ENCODE measurements at places on chromosomes 7 and 10.
A peak's percentile ranks its signal among the peaks of the same experiment; 100 is the strongest.

- no peak for DNase-seq
Measured at GRCh38 chr7:114405427-114405826, 9.2 kb upstream of the FOXP2 start.

DNA sequence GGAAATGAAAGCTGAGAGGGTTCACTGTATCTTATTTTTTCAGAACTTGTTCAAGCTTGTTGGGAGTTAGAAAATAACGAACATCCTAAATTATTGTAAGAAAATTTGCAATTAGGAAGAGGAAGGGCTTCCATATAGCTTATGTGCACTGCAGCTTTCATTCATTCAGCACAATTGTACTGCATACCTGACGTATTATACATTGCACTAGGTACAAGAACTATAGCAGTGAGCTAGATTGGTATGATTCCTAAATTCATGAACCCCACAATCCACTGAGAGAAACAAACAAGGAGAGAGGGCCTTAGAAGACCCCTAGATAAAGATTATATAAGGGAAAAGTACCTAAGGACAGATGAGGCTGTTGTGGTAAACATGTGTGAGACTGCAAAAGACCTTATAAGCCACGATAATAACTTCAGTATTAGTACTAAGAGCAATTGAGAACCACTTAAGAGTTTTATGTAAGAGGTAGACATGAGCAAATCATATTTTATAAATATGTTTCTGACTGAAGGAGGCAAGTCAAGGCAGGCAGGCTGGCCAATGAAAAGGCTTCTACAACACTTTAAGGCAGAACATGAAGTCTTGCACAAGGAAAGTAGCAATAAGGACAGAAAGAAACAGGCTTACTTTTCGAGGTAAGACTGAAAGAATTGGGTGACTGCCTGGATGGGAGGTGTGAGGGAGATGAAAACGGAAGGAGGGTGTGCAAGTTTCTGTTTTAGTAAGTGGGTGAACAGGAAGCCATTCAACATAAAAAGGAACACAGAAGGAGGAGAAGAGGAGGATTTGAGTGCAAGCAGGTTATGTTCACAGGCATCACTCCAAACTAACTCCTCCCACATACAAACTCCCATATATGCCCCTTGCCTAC lies 77.9 kb upstream of the LRRN3 start:
- DNase-seq = no peak

DNA sequence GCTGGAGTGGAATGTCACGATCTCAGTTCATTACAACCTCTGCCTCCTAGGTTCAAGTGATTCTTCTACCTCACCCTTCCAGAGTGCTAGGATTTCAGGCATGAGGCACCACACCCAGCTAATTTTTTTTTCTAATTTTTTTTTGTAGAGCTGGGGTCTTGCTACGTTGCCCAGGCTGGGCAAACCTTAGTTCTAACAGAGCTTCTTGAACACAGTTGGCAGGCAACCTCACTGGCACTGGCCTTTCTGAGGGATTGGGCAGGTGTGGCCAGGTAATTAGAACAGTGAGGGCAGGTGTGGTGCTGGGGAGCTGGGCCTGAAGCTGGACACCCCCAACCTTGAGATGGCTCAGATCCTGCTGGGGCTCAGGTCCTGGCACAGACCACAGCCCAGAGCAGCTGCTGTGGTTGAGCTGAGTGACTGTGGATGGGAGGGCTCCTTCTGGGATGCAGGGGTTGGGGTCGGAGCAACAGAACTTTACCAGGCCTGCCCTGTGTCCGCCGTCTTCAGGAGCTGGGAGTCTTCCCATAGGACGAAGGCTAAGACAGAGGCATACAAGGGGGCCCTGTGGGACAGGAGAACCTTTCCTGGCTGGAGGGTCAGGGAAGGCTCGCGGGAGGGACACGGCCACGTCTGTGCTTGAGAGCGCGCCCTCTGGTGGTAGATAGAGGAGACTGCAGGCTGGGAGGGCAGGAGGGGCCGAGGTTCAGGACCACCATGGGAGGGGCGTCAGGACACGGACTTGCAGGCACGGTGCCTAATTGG lies 48.2 kb downstream of the COL26A1 start:
- DNase-seq = no peak

DNA sequence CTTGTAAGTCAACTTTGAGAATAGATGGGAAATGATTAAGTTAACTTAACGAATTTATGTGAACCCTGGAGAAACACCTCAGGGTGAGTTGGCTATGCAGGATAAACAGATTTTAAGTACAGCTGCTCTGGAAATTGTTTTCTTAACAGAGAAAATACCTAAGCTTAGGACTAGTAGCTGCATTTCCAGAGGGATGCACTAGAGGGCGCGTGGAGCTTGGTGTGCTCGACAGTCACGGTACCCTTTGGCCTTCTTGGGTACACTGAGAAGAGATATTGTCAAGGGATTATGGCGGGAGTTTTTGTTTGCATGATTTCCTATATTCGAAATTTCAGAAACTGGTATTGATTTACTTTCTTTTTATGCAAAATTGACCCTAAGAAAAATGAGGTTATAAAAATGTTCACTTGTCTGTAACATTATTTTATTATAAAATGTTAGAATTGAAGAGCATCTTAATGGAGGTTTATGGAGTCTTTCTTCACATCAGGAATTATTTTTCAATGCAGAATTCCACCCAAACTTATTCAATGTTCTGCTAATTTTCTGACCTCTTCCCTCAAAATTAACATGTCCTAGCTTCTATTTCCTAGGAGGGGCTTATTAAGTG lies 58.4 kb upstream of the MYO3A start:
- DNase-seq = no peak

- peak; percentile 12 for DNase-seq
Measured at GRCh38 chr10:58266003-58266825, 1.5 kb downstream of the IPMK start.

DNA sequence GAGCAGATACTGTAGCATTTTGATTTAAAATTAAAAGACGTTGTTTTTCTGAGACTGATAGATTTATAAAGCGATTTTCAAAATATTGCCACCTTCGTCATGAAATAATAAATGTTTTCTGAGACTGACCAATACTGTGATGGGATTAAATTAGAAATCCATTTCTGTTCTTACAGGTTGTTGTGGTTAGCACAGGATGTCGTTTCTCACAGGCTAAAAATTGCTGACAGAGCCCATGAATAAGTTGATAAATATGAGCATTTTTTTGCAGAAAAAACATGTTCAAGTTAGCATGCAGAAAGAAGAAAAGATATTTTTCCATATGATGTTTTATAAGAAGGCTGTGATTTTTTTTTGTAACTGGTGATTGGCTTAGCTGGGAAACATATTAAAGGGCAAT lies 66.8 kb downstream of the POU6F2 start:
- no peak for DNase-seq

DNA sequence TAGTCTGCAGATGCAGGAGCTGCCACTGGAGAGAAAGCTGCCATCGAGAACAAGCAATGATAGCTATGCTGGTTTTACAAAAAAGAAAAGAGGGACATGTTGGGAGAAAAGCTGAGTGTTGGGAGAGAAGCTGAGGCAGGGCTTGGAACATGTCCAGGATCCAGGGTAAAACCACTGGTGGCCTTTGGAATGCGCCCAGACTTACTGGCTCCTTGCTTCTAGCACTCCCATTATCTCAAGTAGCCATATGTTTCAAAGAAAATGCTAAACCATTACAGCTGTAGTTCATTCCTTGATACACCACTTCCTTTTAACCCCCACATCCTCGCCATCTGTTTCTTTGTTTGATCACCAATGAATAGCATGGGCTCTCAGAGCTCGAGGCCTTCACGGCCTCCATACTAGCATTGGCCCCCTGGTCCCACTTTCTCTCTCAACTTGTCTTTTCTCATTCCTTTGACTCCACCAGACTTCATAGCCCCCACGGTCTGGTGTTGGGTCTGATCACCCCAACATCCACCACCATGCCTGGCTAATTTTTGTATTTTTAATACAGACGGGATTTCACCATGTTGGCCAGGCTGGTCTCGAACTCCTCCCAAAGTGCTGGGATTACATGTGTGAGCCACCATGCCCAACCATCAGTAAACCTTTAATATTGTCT lies 23.8 kb upstream of the PLAC9 start:
- no peak for DNase-seq

DNA sequence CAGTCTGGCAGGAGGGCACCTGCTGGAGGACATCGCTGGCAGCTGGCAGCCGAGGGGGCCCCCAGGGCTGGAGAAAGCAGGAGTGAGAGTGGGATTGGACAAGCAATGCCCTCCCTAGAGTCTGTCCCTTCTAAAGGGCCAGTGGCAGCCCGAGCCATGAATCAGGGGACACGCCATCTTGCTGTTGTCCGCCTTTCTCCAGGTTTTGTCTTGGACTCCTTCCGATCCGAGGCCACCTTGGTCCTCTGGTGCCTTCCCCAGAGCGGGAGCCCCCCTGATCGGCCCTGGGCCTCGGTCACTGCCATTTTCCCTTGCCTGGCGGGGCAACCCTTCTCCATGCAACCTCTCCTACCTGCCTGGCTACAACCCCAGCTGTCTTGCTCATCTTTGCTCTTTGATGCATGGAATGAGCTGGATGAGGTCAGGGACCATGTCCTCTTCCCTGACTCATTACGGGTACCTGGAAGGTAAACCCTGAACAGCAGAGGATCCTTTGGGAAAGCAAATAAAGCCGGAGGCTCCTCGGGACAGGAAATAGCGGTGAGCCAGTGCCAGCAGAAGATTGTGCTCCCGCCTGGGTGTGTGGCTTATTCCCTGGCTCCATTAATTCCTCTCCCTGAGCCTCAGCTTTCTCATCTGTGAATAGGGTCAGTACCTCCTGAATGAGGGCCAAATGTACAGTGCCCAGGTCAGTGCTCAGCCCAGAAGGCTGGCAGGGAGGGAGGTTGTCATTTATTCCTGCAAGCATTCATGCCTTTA lies 112.0 kb downstream of the GRK5 start:
- no peak for DNase-seq

- no peak for DNase-seq
Measured at GRCh38 chr7:151456782-151457181, 16.8 kb upstream of the CRYGN start.

GRCh38 chr7:4190010-4190981 lies 491.8 kb upstream of the FOXK1 start:
- no peak for DNase-seq

DNA sequence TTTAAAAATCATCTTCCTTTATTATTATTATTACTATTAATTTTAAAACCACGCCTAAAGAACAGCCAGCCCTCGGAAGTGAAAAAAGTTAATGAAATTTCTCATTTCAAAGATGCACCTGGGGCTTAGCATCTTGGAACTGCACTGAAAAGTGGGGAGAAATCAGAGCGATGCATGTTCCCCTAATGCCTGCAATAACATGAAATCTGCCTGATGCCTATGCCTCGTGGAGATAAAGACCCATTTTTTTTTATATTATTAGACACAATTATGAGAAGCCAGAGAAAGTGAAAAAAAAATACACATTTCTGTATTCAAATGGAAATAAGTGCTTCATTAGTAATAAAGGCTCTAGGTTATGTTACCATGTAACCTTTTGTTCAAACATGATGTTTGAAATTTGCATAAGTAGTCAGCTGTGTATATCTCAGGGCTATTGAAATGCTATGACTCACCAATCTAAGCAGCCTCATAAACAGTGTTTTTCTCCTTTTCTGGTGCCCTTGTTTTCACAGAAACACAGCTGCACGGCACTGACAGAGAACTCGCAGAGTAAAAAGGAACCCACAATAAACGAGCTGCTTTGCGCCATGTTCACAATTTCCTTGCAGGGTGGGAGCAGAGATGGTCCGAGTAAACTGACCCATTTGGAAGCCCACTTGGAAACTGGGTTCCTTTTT lies 175.8 kb upstream of the PRKCQ start:
- DNase-seq = no peak

DNA sequence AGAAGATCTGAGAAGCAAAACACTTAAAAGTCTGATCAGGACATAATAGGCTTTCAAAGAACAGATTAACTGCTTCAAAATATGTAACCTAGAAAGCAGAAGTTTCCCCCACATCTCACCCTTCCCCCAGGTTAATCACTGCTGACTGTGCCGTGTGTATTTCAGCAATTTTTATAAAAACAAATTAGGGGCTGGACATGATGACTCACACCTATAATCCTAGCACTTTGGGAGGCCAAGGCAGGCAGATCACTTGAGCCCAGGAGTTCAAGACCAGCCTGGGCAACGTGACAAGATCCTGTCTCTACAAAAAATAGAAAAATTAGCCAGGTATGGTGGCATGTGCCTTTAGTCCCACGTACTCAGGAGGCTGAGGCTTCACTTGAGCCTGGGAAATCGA lies 67.6 kb upstream of the GATA3 start:
- DNase-seq = no peak

DNA sequence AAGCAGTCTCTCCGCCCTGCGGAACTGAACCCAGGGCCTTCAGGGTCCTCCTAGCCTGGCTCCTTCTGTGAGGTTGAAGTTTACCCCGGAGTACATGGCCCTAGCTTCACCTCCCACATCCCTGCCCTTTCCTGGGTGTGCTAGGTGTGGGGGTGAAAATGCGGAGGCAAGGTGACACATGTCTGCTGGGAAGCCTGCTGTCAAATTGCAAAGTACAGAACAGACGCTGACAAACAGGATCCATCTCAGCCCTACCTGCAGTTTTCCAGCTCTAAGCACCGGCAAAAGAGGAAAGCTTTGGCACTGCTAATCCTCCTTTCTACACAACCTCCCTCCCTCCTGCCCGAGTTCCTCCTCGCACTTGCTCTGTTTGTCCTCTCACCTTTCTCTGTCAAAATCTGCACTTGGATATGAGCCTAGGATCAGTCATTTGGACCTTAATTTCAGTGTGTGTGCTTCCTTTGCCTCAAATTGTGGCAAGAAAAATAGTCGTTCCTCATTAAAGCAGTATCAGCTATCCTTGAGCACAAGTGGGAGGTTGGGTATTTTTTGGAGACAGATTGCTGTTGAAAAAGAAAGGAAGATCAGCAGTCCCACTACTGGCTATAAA lies 14.4 kb upstream of the GPR15LG start:
- DNase-seq = no peak

- no peak for DNase-seq
Measured at GRCh38 chr10:612696-613095, 76.8 kb downstream of the DIP2C start.

DNA sequence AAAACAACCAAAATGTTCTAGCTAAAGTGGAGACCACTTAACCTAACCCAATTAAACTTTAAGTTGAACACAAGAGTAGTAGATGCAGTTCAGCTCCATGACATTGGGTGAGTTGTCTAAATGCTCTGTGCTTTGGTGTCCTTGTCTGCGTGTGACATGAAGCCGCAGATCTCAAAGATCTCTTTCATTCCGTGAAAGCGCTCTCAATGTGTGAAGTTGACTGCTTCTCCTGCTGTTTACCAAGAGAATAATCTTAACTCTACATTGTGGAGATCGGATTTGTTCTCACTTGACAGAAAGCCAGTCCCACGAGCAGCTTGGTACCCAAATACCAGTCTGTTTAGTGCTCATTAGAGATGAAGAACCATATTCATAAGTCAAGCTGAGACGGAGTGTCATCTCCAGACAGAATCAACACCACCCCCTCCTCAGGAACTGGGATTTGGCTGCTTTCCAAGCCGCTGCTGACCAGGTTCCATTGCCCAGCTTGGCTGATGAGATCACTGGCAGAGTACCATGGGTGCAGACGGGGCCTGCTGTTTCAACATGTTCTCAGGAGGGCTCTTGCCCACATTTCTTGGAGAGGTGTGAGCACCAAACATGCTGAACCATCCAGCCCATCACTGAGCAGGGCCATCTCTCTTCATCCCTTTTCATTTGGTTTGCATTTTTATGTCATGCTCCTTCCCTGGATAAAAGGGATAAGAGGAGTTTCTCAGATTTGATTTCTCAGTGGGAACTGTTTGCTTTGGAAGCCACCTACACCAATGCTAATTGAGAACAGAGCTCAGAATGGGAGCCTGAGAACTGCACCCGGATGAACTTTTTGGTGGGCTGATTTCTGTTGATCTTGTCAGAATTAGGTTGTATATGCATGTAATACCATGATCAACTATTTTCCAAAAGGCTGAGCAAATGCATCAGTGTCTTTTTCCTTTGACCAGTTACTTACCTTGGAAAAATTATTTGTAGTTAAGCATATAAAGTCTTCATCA lies 95.8 kb upstream of the AGBL3 start:
- no peak for DNase-seq
